Calu3 (cell line): ENCODE measurements at places on chromosomes 11 and 22.

DNA sequence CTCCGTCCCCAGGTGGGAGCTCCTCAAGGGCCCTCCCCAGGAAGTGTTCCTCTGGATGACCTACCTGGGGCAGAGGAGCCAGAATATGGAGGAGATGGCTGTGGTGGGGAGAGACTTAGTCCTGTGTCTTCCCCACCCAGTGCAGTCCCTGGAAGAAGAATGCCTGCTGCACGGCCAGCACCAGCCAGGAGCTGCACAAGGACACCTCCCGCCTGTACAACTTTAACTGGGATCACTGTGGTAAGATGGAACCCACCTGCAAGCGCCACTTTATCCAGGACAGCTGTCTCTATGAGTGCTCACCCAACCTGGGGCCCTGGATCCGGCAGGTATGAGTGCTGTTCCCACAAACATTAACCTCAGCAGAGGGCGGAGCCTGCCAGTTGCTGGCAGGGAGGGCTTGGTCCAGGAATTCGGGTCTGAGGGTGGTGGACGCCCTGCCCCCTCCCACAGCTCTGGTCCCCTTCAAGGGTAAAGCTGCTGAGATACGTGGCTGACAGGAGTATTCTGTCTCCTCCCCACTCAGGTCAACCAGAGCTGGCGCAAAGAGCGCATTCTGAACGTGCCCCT, 3.4 kb downstream of the FOLR3 start:
- DNase-seq = no peak
- H3K27ac ChIP-seq = no peak overlapping the region
- no peak overlapping the region for H3K4me3 ChIP-seq
- peaks cover 19% of the 10 kb centered on the region for H3K27me3 ChIP-seq
- H3K36me3 ChIP-seq = no peaks in the 10 kb centered on the region

DNA sequence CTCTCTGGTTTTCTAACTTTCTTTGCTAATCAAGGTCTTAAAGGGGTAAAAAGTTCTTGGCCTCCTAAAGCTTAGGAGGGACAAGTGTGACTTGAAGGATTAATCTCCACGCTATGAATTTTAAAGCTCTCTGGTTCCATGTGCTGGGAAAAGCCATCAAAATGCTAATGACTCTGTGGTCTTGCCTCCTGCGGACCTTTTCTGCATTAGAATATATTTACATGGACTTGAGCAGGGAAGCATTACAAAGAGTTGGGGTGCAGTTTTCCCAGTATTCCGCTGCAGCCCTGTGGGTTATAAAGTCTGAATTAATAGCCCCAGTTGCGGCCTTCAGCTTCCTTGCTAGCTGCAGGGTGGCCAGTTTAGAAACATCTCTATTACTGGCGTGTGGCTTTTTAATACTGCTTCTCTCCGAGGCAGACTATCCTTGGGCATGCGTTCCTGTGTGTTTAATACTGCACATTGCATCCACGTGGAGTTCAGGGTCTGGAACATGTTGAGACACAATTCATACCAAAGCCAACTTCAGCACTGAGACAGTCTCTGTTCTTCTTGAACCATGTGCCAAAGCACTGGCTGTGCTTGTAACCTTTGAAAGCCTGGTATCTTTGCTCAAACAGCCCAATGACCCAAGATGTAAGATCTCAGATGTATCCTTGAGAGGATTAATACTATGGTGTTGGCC, 27.3 kb downstream of the TSPAN18 start:
- no peaks in the 10 kb centered on the region for H3K4me1 ChIP-seq
- no peak overlapping the region for H3K27ac ChIP-seq
- no peaks in the 10 kb centered on the region for H3K36me3 ChIP-seq
- peaks cover 59% of the 10 kb centered on the region for H3K27me3 ChIP-seq
- DNase-seq = no peak

DNA sequence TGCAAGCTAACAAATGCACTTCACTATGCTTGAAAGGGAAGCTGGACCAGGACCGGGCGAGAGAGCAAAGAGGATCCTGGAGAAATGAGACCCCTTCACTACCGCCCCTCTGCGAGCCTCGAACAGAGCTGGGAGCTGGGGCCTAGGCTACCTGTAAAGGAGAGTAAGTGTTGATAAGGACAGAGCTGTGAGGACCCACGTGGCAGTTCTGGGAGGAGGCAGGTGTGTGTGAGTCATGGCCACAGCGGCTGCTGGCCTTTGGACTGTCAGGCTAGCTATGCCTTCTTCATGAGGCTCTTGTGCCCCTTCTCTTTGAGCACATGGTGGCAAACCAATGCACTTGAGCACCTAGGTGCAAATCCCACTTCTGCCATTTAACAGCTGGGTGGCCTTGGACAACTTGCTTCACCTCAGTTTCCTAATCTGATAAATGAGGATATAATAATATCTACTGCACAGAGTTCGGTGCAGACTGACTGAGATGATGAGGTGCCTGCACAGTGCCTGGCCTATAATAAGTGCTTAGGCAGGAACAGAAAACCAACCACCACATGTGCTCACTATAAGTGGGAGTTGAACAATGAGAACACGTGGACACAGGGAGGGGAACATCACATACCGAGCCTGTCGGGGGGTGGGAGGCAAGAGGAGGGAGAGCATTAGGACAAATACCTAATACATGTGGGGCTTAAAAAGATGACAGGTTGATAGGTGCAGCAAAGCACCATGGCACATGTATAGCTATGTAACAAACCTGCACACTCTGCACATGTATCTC, 35.3 kb upstream of the KCNJ11 start:
- no peak overlapping the region for H3K4me3 ChIP-seq
- peaks cover 10% of the 10 kb centered on the region for H3K4me1 ChIP-seq
- peaks cover 66% of the 10 kb centered on the region for H3K27me3 ChIP-seq
- no peaks in the 10 kb centered on the region for H3K36me3 ChIP-seq
- no peak overlapping the region for H3K27ac ChIP-seq

GRCh38 chr11:116963813-116964212, 126.4 kb upstream of the APOA1 start:
- H3K36me3 ChIP-seq = no peaks in the 10 kb centered on the region
- no peak overlapping the region for H3K4me3 ChIP-seq
- peaks cover 1% of the 10 kb centered on the region for H3K4me1 ChIP-seq
- H3K27ac ChIP-seq = no peak overlapping the region
- DNase-seq = no peak

DNA sequence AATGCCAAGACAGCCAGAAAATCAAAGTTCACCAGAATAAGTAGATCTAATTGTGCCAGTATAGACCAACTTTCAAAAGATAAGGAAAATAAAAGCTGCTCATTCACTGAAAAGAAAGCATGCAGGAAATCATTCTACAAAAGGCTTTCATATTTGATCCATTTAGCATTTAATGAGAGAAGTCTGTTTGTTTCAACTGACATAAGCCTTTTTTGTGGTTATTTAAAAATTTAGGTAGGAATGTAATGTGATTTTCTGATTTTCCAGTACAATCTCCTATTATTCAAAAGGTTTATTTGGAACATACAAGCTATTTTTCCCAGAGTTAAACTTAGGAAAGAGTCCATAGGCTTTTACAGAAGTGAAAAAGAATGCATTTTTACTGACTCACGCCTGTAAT, 92.7 kb downstream of the SBF2 start:
- no peaks in the 10 kb centered on the region for H3K36me3 ChIP-seq
- no peak for DNase-seq
- no peak overlapping the region for H3K27ac ChIP-seq
